ENCODE measurements at places on chromosomes 1 and 21.

- no peak for DNase-seq
These were observed 4.8 kb downstream of the AGO3 start for GRCh38 chr1:35935442-35936388.

GRCh38 chr1:23638786-23639241, 52.8 kb upstream of the RPL11 start:
- DNase-seq = no peak

- DNase-seq = no peak
These were observed 286.8 kb upstream of the PBX1 start for GRCh38 chr1:164272156-164272555.

GRCh38 chr1:116900471-116901365, 9.0 kb upstream of the PTGFRN start:
- no peak for DNase-seq

DNA sequence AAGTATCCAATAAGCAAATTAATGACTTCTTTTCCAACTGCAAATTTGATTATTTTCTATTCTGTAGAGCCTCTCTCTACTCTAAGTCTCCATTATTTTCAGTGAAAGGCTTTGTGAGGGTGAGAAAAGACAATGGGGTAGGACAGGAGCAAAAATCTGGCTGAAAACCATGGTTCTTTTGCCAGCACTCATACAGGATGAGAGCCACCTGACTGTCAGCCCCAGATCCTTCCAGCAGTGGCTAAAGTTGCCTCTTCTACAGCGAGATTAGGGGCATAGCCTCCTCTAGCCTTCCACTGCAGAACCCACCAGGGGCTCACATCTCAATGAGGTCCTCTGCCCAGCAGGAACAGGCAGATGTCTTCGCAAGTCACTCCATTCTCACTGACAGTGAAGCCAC, 23.7 kb downstream of the NMNAT2 start:
- no peak for DNase-seq
